Stimulated activated CD8-positive, alpha-beta memory T cell treated with anti-CD3 and anti-CD28 coated beads, Interleukin-4, amount 100 ng/mL, for 4 hours (primary cell): ENCODE measurements at places on chromosomes 2 and 18.

- no peak for DNase-seq
Measured at GRCh38 chr18:55856229-55856628, 268.2 kb upstream of the TCF4 start.

DNA sequence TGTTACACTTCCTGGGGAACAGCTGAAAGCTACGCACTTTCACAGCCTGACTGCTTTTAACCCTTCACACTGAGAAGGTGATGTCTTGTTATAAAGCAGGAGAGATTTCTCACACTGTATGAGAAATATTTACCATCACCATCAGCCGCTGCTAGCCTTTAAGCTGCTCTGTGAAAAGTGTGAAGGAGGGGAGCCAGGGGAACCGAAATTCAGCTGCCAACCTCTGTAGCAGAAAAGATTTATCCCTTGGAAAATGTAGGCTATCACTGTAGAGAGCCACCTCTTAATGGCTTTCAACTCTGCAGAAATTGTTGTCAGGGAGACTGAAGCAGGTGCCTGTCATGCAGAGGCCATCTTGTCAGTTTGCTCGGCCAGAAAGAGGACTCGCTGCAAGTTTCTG is 145.3 kb downstream of the SP3 start:
- no peak for DNase-seq

DNA sequence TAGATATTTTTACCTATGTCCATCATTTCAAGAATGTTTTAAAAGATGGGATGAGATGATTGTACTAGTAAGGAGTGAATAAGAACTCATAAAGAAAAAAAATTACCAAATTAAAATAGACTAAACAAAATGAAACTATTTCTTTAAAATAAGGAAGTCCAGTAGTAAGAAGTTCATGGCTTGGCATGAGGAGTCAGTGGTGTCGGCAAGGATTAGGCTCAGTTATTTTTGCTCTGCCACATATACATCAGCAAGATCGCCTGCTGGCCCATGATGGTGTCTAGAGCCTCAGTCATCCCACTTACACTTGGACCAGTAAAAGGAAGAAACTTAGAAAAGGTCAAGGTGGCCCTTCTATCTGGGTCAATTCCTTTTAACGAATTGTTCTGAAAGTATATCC is 300.9 kb upstream of the SLC8A1 start:
- DNase-seq, result no peak

DNA sequence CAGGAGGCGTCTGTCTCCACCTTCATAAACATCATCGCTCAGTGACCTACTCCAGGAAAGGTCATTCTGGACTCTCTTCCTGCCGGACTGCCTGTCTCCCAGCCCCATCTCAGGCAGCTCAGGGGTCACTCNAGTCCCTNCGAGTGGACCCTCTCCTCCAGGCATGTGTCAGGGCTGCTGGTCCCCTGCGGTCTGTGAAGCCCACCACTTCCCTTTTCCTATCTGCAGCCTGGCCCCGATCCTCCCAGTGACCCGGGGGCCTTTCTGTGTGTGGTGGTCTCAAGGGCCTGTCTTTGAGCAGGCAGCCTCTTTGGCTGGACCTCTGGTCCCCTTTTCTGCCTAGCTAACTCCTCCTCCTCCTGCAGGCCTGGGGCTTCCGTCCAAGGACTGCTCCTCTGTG is 5.9 kb upstream of the PARD6G start:
- DNase-seq, result no peak

GRCh38 chr2:133200684-133201421 is 367.4 kb downstream of the NCKAP5 start:
- no peak for DNase-seq

GRCh38 chr2:15554525-15555218 is 6.5 kb downstream of the NBAS start:
- DNase-seq, result no peak

DNA sequence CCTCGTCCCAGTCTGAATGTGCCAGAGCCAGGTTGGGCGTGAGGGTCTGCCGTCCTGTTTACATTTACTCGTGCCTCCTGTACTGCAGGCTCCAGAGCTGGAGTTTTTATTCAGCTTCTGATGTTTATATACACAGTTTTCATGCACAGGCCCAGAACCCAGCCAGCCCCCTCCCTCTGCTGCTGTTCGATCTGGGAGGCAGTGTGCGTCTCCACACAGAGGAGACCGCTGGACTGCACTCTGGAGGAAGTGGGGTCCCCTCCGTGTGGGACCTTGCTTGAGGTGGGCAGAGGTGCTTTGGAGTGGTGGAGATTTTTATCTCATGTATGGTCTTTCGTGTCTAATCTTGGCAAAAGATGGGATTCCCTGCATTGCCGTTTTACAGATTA is 90.6 kb downstream of the GLI2 start:
- no peak for DNase-seq

GRCh38 chr2:234496835-234497593 is at the start of gene ARL4C:
Gene ARL4C, minus strand, starts transcription at chr2:234497081. Its CDS starts 495 bp downstream, at chr2:234496586.
- DNase-seq, result no peak

GRCh38 chr2:129229830-129230441 is 749.5 kb upstream of the RAB6C start:
- DNase-seq, result no peak

GRCh38 chr2:219997341-219997851 is 370.0 kb downstream of the SLC4A3 start:
- no peak for DNase-seq

GRCh38 chr18:26436176-26437051 is 111.9 kb downstream of the KCTD1 start:
- DNase-seq, result no peak

- no peak for DNase-seq
Measured at GRCh38 chr2:218275371-218276072, 5.2 kb downstream of the PNKD start.

GRCh38 chr2:127095784-127096183 is 11.2 kb downstream of the BIN1 start:
- no peak for DNase-seq

- DNase-seq, result no peak
Measured at GRCh38 chr2:119473621-119474370, 42.1 kb downstream of the TMEM37 start.

DNA sequence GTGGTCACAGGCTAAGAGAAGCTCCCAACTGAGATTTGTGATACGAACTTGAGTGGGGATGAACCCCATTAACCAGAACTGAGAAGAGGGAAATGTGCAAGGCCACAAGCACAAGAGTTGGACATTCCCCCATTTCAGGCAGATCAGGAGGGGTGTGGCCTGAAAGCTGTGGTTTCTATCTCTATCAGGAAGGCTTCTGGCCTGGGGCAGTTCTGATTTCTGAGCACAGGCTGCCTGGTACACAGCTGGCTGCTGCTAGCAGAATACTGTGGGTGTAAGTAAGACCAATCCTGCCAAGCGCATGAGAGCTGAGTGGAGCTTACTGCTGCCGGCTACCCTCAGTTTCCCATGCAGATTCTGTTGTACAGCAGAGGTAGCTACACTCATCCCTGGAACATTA is 484.6 kb downstream of the SATB2 start:
- DNase-seq, result no peak

DNA sequence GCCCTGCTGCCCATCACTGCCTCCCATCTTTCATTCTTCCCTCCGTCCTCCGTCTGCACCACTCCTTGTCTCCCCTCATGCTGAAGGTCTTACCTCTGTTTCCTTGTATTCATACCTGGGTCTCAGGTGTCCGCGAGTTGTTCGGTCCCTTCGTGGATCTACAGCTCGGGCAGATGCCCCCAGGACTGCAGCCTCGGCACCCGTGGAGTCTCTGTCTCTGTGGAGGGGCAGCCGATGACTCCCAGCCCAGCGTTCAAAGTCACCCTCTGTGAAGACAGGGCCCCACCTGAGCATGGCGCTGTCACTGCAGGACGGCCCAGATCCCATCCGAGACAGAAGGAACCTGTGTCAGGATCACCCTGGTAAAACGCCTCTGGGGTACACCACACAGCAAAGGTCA is 480.0 kb upstream of the SALL3 start:
- no peak for DNase-seq

DNA sequence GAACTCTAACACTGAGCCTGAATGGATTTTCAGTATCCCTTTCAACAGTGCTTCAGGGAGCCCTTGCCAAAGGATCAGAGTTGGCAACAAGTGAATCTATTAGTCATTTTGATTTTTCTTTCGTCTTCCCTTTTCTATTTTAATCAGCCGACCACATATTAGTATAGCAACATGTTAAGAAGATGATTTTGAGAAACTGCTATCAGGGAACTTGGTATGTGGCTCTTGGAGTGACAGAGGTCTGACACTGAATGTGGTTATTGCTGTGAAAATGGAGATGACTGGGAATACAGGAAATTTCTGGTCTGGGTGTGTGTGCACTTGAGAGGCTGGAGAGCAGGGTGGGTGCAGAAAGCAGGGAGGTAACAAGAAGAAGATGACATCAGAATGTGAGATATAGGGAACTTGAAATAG is 28.7 kb upstream of the IL1RL1 start:
- no peak for DNase-seq

- no peak for DNase-seq
Measured at GRCh38 chr2:222872551-222872950, 11.7 kb downstream of the ACSL3 start.

DNA sequence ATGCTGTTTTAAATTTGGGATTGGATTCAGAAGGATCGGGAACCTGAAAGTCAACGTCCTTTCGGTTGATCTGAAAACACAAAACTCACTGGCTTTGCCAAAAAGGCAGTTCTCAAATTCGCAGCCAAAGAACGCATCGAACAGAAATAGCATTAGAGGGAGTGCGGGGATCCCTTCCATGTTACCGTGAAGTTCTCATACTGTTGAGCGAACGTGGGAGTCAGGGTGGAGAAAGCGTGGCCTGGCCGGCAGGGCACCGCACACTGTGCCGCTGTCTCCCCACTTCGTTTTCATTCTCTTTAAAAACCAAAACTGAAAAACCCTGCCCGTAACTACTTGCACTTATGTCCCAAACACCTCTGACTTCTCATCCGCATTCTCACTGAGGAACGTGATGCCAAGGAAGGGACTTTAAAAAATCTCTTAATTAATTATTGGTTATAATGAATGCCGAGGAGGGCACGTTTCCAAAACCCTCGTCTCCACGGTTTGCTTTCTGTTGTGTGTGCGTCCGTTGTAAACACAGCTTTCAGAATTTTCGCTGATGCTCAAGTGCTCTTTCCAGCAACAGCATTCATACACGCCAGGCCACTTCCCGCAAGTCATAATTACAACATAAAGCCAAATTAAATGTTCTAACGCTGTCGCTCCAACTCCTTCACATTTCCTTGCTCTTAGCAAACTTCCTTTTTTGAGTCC is 60.9 kb upstream of the TWIST2 start:
- no peak for DNase-seq

DNA sequence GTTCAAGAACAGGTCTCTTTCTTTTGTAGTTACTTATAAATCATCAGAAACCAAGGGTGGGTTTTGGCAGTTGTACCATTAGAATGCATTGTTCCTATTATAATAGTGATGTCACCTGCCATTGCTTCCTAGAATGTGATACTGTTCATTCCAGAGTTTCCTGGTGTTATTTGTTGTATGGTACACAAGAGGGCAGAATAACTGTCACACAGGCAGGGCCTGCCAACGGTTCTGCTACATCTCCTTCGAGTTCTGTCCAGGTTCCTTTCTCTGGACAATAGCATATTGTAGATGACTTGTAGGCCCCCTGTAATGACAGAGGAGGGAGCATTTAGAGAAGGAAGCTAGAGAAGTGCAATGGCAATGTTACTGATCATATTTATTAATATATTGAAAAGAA is 98.3 kb downstream of the KLHL14 start:
- no peak for DNase-seq

DNA sequence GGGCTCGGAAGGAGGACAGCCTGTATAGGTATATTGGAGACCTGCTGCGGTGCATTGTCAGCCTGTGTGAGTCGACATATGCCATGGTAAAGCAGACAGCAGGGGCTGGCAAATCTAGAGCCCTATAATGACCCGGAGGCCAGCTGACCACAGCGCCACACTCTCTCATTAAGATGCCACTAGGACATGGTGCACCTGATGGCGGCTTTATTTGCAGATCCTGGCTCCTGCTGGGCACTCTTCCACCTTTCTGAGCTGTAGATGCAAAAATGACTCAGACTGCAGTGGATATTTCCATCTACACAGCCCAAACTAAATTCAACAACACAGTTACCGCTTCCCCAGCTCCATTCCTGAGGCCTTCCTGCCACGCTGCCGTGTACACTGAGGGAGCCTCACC is 389.9 kb downstream of the TNS1 start:
- DNase-seq, result no peak

DNA sequence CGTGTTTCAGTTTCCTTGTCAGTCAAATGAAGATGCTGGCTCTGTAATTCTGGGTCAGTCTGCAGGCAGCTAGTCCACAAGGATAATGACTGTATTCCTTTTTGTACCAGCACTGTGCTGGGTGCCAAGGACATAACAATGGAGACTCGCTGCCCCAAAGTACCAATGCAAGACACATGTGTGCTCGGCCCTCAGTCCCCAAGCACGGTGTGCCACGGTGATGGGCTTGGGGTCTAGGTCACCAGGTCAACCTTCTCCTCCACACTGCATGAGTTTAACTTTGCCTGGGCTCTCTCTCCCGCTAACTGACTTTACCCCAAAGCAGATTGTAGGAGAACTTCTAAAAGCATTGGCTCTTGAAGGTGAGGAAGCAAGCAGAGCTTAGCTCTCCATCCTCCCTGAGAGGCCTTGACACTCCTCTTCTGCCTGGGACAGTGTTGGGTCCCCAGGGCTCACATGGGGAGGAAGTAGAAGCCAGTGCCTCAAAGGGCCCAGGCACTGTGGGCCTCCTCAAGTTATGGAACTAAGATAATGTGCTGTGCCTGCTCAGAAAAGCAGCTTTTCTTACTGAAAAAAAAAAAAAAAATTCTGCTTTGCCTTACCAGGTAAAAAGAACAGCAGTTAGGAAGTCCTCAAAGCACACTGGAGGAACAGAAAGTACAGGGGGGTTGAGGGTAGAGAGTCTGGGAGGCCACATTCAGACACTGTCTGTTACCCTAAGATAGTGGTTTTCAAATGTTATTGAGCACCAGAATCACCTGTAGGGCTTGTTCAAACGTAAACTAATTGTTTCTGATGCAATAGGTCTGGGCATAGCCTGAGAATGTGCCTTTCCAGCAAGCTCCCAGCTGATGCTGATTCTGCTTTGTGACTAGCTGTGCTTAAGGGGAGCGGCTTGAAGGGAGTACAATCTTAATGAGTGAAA is 276.4 kb upstream of the CXCR4 start:
- no peak for DNase-seq

DNA sequence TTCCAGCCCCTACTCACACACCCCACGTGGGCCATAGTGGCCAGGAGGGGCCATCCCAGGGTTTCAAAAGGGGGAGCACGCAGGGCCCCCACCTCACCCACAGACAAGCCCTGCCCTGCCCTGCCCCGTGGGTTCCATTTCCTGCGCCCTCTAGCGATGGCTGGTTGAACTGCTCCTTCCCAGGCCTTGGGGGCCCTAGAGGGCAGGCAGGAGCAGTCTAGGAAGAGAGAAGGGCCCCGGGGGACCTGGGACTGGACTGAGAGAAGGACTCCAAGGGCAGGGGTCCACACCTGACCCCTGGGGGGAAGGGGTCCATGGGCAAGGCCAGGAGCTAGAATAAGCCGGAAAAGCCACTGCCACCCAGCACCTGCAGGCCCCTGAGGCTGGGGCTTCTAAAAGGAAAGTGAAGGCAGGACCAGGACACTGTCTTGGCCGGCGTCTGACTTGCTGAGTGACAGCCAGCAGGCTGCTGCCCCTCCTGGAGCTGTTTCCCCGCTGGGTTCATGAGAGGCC is 10.1 kb downstream of the CYP26B1 start:
- no peak for DNase-seq

- no peak for DNase-seq
Measured at GRCh38 chr2:153106802-153107477, 371.6 kb downstream of the RPRM start.

GRCh38 chr2:64470766-64471295 is 16.9 kb downstream of the LGALSL start:
- no peak for DNase-seq
